HT1080 (cell line): ENCODE measurements at places on chromosomes 2 and 18.

DNA sequence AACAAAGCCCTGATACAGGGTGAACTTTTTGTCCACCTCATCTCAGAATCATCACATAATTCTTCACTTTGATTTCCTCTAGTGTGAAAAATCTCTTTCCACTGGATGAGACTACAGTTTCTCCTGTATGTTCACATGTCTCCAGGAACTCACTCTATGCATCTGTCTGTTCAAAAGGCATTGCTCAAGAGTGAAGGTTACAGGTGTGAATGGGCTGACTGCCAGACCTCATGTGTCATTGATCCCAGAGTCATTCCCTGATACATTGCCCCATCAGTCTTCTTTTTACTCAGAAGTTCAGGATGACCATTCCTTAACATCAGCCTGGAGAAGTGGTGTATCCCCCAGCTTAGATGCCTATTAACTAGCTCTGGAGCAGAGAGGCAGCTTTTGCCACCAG, 4.4 kb upstream of the DSC3 start:
- DNase-seq: no peak

DNA sequence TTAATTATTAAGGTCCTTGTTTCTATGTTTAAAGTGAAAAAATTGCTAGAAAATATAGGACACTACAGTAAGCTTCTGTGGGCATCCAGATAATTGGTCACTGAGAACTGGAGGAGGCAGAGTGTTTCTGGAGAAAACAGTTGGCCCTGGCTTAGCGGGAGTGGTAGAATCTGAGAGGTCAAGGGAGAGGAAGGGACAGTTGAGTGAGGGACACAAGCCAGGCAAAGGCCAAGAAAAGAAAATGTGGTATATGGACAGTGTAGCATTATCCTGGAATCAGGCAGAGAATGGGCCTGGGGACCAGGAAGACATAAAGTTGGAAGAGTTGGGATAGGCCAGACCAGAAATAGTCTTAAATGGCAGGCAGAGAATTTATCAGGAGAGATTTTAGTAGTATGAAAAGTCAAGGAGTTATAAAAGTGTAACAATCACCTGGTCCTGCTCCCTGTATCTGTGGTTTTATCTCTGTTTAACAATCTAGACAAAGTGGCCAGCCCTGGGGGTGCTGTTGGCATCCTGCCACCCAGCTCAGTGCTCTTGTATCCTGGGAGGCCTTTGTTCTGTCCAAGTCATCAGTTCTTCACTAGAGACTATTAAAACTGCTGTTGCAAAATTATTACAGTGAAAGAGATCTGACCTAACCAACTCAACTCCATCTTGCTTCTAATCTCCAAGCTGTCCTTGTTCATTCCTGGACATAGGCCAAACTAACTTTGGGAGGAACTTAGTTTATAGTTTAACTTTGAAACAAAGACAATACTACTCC, 15.4 kb upstream of the MSGN1 start:
- DNase-seq: no peak

GRCh38 chr2:10048501-10049171, 5.3 kb downstream of the KLF11 start:
- peak; percentile 53 for DNase-seq

DNA sequence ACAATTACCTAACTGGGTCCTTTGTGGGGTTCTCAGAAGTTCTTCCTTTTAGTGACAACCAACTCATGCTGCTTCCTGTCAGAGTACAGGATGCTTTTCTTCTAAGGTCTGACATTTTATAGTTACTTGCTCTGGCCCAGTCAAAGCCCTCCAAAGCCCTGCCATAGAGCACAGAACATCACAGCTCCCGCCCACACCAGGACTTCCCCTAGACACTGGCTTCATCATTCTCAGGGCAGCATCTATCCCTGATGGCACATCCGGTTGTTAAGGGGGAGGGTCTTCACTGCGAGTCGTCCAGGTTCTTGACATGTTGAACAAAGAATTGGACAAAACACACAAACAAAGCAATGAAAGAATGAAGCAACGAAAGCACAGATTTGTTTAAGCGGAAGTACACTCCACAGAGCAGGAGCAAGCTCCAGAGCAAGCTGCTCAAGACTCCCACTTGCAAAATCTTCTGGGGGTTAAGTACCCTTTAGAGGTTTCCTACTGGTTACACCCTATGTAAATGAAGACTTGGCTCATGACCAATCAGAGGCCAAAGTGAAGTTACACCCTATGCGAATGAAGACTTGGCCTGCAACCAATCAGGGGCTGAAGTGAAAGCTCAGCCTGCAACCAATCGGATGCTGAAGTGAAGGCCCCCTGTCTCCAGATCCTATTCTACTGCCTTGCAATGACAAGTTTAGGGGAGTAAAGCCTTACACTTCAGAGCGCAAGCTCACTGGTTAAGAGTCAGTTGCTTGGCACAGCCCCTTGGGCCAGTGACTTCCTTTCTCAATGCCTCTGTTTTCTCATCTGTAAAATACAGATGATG, 79.0 kb downstream of the HDAC4 start:
- no peak for DNase-seq

- DNase-seq: no peak
Measured at GRCh38 chr2:188693111-188693510, 281.1 kb upstream of the COL3A1 start.

DNA sequence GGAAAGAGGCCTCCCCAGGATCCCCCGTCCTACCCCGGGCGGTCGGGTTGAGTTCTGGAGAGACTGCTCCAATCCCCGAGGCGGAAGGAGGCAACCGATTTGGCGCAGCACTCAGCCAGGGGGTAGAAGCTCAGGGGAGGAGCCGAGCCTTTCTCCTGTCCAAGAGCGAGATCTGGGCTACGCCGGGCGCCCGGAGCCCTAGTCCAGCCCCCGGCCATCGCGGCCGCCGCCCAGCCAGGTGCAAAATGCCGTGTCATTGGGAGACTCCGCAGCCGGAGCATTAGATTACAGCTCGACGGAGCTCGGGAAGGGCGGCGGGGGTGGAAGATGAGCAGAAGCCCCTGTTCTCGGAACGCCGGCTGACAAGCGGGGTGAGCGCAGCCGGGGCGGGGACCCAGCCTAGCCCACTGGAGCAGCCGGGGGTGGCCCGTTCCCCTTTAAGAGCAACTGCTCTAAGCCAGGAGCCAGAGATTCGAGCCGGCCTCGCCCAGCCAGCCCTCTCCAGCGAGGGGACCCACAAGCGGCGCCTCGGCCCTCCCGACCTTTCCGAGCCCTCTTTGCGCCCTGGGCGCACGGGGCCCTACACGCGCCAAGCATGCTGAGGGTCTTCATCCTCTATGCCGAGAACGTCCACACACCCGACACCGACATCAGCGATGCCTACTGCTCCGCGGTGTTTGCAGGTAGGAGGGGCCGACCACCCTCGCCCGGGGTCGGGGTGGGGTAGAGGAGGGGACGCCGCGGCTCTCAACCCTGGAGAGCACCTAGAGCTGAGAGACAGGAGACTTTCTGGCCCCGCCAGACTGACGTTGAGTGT, at the start of gene DYSF:
Gene DYSF, plus strand, starts transcription at position 158 of the 817 bp plus-strand sequence.
- DNase-seq: no peak

DNA sequence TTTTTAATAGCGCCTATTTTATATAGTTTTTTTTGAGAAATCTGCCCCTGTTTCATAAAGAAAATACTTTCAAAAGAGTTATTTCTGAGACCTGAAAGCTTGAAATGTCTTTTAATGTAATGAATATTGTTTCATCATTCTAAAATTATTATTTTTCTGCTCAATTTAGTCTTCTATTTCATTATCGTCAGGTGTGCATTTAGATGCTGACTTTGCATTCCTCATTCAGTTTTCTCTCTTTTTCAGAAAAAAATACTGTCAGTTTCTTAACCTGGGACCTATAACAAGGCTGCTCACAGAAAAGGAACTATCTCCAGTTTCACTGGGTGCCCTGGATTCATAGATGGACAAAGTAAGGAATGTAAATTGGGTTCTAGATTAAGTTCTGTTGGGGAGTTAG, 1631.7 kb downstream of the SUCLG1 start:
- no peak for DNase-seq

DNA sequence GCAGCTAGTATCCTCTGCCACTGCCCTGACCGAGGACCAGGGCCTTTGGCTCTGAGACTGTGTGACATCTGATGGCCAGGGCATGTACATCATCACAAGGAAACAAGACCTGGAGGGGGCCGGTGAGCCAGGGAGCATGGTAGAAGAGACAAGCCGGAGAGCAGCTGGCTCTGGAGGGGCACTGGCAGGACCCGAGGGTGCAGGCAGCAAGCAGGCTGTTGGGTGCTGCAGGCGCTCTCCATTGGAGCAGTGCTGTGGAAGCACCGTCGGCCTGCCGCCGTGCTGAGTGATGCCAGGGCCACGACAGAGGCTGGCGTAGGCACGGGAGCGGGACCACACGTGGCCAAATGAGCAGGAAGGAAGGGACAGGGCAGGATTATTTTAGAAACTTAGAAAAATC, 335.2 kb downstream of the GBX2 start:
- no peak for DNase-seq

- no peak for DNase-seq
Measured at GRCh38 chr18:23397907-23398306, 55.2 kb upstream of the RIOK3 start.

DNA sequence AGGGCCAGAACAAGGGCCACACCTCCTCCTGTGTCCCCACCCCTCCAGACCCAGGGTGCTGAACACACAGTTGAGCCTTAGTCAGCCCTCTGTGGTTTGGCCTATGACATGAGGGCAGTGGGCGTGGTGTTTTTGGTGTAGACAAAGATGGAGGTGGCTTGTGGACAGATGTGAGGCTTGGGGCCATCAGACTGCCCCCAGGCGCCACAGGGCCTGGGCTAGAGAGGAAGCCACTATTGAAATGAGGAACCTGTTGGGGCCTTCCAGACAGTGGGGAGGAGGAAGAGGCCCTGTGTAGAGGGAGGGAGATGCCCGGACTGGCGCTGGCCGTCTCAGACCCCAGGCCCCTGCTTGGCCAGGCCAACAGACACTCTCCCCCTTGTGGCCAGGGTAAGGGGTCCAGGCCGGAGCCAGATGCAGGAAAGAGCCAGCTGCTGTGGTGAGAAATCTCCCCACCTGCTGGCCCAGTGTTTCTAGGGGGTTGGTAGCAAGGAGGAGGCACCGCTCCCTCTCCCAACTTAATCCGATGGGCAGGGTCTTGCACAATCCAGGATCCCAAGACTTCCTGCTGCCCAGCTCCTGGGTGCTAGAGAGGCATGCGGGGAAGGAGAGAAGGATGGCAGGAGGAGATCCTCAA, 53.8 kb downstream of the SMAD7 start:
- peak; percentile 50 for DNase-seq

GRCh38 chr2:214593727-214594126, 182.9 kb downstream of the VWC2L start:
- peak; percentile 82 for DNase-seq

DNA sequence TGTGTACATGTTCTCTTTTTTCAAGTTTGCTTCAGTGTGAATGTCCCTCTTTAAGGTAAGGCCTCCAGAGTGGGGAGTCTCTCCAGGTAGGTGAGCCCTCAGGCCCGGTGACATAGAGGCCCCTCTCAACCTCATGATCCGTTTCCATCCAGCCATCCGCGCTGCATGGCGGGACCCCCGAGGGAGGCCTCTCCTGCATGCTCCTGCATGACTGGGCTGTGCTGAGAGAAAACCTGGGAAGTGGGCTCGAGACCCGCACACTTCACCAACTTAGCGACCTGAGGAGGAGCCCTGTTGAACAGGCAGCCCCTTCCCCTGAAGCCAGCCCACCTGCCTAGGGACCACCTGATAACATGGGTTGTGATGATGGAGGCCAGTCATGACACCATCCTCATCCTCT, 131.3 kb upstream of the EPAS1 start:
- no peak for DNase-seq

DNA sequence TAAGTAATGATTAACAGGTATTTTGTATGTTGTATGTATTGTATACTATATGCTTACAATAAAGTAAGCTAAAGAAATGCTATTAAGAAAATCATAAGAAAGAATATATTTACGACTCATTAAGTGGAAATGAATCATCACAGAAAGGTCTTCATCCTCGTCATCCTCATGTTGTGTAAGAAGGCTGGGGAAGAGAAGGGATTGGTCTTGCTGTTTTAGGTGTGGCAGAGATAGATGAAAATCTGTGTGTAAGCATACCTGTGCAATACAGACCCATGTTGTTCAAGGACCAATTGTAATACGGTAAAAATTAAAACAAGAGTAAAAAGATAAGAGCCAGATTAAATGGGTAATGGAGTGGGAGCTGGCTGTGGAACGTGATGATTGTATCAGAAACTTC, 16.6 kb downstream of the SLC35F5 start:
- peak; percentile 13 for DNase-seq

GRCh38 chr2:142290931-142291330, 160.1 kb upstream of the LRP1B start:
- no peak for DNase-seq

GRCh38 chr2:63049970-63050333, 678 bp upstream of the OTX1 start:
- no peak for DNase-seq

DNA sequence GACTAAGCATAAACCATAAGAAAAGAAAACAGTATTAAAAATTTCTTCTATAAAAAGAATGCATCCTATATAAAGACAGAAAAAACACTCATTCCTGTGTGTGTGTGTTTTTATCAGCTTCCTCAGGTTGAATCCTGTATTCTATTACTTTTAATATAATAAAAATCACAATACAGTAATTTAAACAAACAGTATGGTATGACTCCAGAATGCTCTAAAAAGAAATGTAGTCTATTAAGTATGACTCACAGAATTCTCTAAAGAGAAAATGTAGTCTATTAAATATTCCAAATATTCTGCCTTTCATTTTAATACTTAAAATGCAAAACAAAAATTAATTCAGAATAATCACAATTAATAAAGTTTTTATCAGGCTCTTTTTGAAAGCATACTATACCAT, 19.8 kb downstream of the CCDC88A start:
- no peak for DNase-seq

- no peak for DNase-seq
Measured at GRCh38 chr2:238137885-238138284, 583 bp upstream of the KLHL30 start.

GRCh38 chr2:198883604-198884003, 574.1 kb downstream of the SATB2 start:
- DNase-seq: peak; percentile 20

GRCh38 chr2:152766928-152767327, 48.5 kb downstream of the ARL6IP6 start:
- DNase-seq: no peak

DNA sequence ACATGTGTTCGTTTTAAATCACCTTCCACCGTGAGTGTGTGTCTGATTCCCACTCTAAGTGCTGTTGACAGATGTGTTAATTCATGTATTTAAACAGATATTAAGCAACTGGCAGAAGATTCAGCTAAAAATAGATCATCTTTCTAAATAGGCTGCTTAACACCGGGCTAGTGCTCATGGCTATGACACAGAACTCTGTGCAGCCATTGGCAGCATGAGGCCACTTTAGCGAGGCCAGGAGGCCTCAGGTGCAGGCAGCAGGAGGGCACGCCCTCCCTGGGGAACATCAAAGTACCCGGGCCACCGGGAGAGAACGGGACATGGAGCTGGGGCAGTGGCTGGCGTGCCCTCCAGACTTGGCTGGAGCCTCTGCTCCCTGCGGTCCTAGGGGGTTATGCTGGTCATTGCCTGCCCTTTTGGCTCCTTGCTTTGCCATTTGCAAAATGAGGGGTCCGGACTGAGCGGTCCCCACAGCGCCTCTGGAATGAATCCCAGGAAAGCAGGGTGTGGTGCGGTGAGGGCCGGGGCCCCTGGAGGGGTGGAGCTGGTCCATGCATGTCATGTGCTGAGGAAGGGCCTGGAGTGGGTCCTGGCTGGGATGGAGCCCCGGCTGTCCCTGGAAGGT, 62.8 kb upstream of the HDAC4 start:
- DNase-seq: no peak
